ENCODE measurements at places on chromosomes 4 and X.

- no peak for DNase-seq
These were observed 569 bp upstream of the PDLIM5 start for GRCh38 chr4:94451051-94451694.

DNA sequence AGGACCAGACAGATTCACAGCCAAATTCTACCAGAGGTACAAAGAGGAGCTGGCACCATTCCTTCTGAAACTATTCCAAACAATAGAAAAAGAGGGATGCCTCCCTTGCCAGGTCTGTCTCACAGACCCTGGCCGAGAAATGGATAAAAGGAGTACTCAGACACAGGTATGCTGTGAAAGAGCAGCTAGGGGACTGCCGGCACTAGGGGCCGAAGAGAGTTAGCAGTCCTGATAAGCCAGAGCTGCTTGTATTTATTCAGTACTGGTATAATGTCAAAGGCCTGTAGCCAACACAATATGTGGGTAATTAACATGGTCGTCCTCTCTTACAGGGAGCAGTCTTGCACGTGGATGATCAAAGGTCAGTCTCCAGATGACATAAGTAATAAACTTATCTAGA lies 1042.1 kb upstream of the LCORL start:
- DNase-seq, result no peak

DNA sequence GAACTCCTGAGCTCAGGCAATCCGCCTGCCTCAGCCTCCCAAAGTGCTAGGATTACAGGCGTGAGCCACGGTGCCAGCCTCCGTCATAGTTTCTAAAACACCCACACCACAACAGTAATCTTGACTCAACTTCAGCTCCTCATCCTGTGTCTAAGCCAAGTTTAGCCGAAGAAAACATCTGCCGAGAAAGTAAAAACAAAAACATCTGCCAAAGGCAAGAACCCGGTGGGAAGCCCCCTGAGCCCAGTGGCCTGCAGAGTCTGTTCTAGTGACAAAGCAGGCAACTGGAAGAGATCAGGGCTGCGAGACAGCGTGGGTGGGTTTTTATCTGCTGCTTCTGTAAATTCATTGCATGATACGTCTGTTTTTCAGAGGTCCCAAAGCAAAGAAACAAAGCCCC lies 26.6 kb upstream of the CD99 start:
- DNase-seq, result peak; percentile 44

- no peak for DNase-seq
These were observed 18.4 kb upstream of the P2RY8 start for GRCh38 chrX:1555370-1555769.

DNA sequence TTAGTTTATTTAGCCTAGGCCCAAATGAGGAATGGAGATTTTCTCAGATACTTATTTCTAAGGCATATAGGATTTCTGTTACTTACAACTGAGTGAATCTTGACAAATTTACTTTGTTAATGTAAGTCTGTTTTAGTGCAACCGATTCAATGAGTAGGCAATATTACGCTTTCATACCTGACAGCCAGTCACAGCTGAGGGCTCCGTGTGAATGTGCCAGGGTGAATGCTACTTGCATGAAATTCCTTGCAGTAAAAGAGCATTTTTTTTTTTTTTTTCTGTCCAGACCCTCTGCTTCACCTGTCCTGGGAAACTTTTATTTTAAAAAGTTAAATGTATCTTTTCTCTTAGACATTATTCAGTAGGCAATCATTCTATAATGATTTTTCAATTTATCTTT lies 1100.0 kb downstream of the FAT4 start:
- DNase-seq, result no peak
